Epithelial cell of umbilical artery (primary cell): ENCODE measurements at places on chromosomes 11 and 22. TPM values are rescaled to one million over a fixed set of nuclear protein-coding genes. Genes with fewer than 3 reads are reported as not detected.

The MYH9 gene
- total RNA-seq = 762 and 799 TPM in 2 replicates

The H19 gene
- total RNA-seq = 9.1 and 19.2 TPM in 2 replicates

The GRAP2 gene
- total RNA-seq = not detected in 2 replicates

The SPA17 gene
- total RNA-seq = 8.5 and 10.7 TPM in 2 replicates

The HNRNPUL2 gene
- total RNA-seq = 5.8 and 11.9 TPM in 2 replicates

The CTSC gene
- total RNA-seq = 169 and 210 TPM in 2 replicates

The HBE1 gene
- not detected in 2 replicates for total RNA-seq

The LSP1 gene
- 0.32 TPM in 1 of 2 replicates, not detected in the other for total RNA-seq

The TAF1D gene
- total RNA-seq = 192 and 286 TPM in 2 replicates

The CACNA1I gene
- not detected in 2 replicates for total RNA-seq

The OR4A16 gene
- not detected in 2 replicates for total RNA-seq

The NCF4 gene
- under 0.01 TPM in 1 of 2 replicates, not detected in the other for total RNA-seq

The RAB38 gene
- total RNA-seq = 5.8 and 7.0 TPM in 2 replicates

The ABCC8 gene
- total RNA-seq = not detected in 2 replicates

The SORL1 gene
- total RNA-seq = 0.32 and 0.91 TPM in 2 replicates

The PLA2G6 gene
- 1.9 and 9.4 TPM in 2 replicates for total RNA-seq

The DMC1 gene
- 1.6 and 3.6 TPM in 2 replicates for total RNA-seq

The OR52A5 gene
- not detected in 2 replicates for total RNA-seq

The VPS11 gene
- 18.5 and 20.2 TPM in 2 replicates for total RNA-seq
